ENCODE measurements at places on chromosomes 2 and 18.

DNA sequence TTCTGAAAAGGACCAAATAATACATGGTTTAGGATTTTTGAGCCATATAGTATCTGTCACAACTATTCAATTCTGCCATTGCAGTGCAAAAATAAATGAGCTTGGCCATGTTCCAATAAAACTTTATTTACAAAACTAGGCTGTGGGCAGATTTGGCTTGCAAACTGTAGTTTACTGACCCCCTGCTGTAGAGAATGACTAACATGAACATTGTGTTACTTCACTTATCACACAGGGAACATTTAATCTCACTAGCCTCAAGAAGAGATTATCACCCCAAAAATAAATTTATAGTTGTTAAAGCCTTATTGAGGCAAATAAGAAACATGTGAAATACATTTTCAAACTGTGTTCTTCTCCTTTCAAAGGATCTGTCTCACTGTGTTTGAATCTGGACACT is 766.2 kb downstream of the MBD2 start:
- no peak for DNase-seq

GRCh38 chr2:83280391-83280790 is 1178.7 kb downstream of the SUCLG1 start:
- no peak for DNase-seq

- no peak for DNase-seq
Observed at GRCh38 chr2:170217778-170218251, 39.9 kb downstream of the MYO3B start.

- no peak for DNase-seq
Observed at GRCh38 chr18:35973650-35974049, 1.2 kb downstream of the RMP24 start.

DNA sequence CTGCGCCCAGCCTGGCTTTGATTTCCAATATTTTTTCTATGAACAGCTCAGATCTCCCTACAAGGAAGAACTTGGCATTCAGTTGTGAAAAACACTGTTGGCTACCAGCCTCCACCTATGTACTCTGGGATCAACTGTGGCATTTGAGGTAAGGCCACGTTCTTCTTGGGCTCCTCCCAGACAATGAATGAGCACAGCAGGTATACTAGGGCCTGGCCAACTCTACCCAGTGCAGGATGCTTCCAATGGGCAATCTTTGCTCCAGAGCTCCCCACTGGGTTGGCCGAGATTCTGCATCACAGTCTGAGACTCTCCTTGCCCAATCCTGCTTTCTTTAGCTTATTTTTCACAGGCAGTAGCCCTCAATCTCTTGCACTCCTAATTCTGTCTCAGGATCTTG is 75.9 kb downstream of the TMEM131 start:
- no peak for DNase-seq

- no peak for DNase-seq
Observed at GRCh38 chr2:182055993-182056392, 70.3 kb downstream of the PPP1R1C start.

GRCh38 chr18:70288171-70288850 is 534 bp upstream of the SOCS6 start:
- peak; percentile 62 for DNase-seq

GRCh38 chr18:48563027-48563426 is 24.2 kb downstream of the CTIF start:
- DNase-seq, result no peak

GRCh38 chr2:129058981-129059380 is 740.3 kb upstream of the HS6ST1 start:
- no peak for DNase-seq

DNA sequence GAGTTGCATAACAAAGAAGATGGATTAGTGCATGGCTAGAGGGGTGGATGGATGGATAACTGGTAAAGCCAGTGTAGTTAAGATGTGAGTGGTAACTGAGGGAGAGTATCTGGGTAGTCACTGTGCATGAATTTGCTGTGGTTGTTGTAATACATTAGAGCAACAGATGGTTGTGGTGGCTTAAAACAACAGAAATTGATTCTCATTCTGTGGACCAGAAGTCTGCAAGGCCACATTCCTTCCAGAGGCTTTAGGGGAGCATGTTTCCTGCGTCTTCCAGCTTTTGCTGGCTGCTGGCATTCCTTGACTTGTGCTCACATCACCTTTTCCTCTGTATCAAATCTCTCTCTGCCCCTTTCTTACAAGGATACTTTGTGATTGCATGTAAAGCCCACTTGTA is 155.4 kb downstream of the ASB1 start:
- DNase-seq, result no peak

DNA sequence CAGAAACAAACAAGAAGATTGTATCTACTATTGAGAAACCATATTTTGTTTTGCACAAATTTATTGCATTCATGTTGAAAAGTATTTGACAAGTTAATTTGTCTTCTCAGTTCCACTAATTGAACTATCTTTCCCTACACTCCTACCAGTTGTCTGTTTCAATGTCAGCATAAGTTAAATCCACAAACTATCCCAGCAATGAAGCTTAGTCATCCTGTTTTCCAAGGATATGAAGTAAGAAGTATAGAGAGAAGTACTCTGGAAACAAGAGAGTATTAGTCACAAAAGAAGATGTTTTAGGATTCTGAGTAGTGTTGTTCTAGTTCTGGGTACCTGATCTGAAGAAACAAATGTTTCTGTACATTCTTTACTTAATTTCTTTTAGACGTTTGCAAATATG is 261.6 kb upstream of the ZNF804A start:
- DNase-seq, result no peak

DNA sequence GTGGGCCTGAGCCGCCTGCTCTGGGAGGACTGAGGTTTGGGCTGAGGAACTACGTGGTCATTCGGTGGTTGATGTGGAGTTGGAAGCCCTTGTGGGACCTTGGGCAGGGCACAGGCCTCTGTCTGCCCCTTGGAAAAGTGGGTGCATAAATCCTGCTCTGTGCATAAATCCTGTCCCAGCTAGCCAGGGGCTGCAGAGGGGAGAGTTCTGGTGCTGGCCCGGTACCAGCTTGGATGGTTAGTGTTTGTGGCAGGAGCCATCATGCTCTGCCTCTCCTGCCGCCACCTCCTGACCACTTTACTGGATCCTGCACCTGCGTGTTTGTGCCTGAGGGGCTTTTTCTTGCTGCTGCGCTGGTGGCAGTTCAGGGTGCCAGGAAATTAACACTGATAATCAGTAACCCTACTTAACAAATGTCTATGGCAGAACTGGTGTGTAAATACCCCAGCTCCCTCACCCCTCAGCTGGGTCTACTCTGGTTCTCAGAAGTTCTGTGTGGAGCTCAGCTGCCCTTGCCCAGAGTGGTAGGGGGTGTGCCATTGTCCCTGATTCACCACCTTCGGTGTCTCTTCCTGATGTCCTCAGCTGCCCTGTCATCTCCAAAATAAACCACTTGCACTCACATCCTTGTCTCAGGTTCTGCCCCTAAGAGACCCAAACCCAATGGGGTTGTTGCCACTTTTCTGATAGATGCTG is 156.8 kb downstream of the GLI2 start:
- DNase-seq, result no peak

GRCh38 chr2:25280051-25280687 is 61.6 kb downstream of the DNMT3A start:
- DNase-seq, result no peak

- DNase-seq, result no peak
Observed at GRCh38 chr18:63534615-63535014, 7.6 kb upstream of the SERPINB12 start.

- no peak for DNase-seq
Observed at GRCh38 chr2:196399722-196400691, 228.6 kb upstream of the STK17B start.

DNA sequence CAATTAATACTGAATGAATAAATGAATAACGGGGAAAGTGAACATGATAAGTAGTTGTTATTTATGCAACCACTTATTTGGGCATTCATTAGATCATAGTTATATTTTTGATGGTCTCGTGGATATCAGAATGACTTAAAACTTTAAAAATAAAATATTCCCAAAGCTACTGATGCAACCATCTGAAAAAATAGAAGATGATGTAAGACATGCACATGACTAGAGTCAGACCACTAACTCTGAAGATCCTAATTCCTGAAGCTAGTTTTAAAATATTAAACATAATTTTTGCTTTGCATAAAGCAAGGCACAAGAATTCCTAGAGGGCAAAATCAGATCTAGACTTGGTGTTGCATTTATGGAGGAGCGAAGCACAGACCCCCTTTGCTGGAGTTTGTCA is 616.1 kb downstream of the IRS1 start:
- no peak for DNase-seq

DNA sequence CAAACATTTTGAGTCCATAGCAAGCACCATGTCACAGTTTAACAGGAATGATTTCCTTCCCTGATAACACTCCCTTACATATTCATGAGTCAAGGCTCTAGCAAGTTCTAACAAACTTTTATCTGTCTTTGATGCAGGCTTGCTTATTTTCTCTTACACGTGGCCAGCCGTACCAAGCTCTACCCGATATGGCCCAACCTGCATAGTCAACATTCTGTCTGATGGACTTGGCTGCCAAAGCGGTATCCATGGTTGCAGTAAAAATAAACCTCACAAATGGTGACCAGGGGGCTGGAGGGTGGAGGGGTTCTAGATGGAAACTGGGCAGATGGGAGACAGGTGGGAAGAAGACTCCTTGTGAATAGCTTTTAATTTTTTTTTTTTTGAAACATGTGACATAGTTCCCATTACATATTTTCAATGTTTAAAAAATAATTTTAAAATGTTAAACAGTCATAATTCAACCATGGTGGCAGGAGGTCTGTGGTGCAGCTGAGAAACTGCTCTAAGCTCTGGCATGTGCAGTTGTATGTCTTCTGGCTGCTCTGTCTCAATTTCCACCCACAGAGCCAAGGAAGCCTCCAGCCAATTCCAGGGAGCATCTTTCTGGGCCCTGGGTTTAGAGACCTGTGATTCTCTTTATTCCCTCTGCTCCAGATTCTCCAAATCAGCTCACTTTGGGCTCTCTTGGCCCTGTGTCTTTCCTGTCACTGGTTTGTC is 20.7 kb upstream of the CXCR1 start:
- no peak for DNase-seq

- no peak for DNase-seq
Observed at GRCh38 chr18:73264562-73264921, 396.8 kb upstream of the NETO1 start.

DNA sequence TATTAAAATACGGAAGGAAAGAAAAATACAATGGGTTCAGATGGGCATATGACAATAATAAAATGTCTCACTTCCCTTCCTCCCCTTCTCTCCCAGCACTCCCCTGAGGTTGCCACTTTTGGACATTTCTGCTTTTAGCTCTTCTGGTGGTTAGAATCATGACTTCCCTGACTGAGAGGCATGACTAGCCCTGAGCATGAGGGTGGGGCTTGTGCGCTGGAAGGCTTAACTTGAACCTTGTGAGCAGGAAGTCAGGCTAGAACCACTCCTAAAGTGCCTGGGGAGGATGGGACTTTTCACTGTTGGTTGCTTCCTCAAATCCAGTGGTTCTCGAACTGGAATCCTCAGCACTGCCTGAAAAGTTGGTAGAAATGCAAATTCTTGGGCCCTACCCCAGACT is 19.7 kb upstream of the ARHGAP25 start:
- peak; percentile 70 for DNase-seq

DNA sequence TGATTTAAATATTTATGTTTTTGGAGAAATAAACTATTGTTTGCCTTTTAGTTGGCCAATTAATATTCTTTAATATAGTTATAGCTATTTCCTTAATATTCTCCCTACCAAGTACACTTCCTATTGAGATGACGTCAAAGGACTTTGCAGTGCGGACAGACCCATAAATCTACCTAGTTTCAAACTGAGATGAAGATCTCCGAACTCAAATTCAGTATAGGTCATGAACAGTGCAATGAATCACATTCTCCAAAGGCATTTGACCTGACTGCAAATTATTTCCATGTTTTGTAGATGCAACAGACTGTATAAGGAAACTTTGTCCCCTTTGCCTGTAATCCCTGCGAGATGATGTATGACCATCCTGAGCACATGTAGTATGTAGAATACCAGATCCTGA is 342.6 kb upstream of the FIGN start:
- no peak for DNase-seq

- DNase-seq, result no peak
Observed at GRCh38 chr18:74411475-74411874, 45.6 kb downstream of the DIPK1C start.

DNA sequence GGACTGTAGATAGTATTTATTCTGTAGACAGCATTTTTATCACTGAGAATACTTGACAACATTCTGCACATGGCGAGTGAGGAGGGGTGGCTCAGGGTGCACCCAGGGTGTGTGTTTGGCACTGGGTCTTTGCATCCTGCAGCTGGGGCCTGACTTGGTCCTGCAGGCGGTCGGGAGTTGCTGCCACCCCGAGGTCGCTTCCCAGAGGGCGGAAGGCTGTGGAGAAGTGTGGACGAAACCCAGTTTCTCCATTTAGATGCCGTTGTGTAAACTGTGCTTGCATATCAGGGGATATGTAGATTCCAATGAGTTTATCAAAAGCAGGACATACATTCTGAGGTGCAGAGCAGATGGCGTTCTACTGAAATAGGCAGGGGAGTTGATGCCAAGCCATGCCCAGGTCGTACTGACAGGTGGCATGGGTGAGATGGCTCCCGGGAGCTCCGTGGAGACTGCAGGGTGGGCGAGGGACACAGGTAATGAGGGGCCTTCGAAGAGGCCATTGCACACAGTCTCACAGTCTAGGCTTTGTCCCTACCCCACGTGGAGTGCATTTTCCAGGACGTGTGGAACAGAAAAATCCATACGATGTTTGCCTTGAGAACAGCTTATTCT is 74.5 kb downstream of the RTP5 start:
- DNase-seq, result no peak

DNA sequence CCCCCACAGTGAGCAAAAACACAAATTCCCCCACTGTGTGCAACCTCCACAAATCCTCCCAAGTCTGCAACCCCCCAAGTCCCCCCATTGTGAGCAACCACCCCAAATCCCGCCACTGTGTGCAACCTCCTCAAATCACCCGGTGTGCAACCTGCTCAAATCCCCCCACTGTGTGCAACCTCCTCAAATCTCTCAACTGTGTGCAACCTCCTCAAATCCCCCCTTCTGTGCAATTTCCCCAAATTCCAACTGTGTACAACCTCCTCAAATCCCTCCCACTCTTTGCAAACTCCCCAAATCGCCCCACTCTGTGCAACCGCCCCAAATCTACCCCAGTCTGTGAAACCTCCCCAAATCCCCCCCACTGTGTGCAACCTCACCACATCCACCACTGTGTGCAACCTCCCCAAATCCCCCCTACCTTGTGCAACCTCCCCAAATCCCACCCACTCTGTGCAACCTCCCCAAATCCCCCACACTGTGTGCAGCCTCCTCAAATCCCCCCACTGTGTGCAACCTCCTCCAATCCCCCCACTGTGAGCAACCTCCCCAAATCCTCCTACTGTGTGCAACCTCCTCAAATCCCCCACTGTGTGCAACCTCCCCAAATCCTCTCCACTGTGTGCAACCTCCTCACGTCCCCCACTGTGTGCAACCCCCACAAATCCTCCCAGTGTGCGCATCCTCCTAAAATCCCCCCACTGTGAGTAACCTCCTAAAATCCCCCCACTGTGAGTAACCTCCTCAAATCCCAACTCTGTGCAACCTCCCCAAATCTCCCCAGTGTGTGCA is 115.2 kb downstream of the TPO start:
- DNase-seq, result no peak

- peak; percentile 15 for DNase-seq
Observed at GRCh38 chr18:79877163-79878091, 74.0 kb downstream of the SLC66A2 start.

GRCh38 chr2:114049826-114050225 is 159.9 kb downstream of the ACTR3 start:
- no peak for DNase-seq

GRCh38 chr2:109523121-109523520 is 90.6 kb downstream of the SEPTIN10 start:
- DNase-seq, result no peak

GRCh38 chr18:2304378-2305175 is 266.7 kb downstream of the METTL4 start:
- no peak for DNase-seq

- no peak for DNase-seq
Observed at GRCh38 chr2:112829101-112829960, 7.2 kb downstream of the IL1B start.
